Tibial nerve (tissue), 4 donors: ENCODE measurements at places on chromosomes 1 and 21. TPM values are rescaled to one million over a fixed set of nuclear protein-coding genes. Genes with fewer than 3 reads are reported as not detected.

GRCh38 chr21:16377120-16377658, 647.4 kb downstream of the USP25 start:
- no peak overlapping the region for H3K4me3 ChIP-seq
- H3K27me3 ChIP-seq: no peaks in the 10 kb centered on the region

- no peak for DNase-seq
- H3K27me3 ChIP-seq: no peaks in the 10 kb centered on the region
- no peak overlapping the region for H3K27ac ChIP-seq
- H3K4me3 ChIP-seq: no peak overlapping the region
Measured at GRCh38 chr1:199857108-199857507, 170.4 kb upstream of the NR5A2 start.

The SZT2 gene
- total RNA-seq: 58.3 TPM

The CFAP141 gene
- not detected for total RNA-seq

The PCSK9 gene
- 1.2 TPM for total RNA-seq

The S100A12 gene
- not detected for total RNA-seq
